Globus pallidus (tissue), 1 donor: ENCODE measurements at places on chromosomes 2 and 18.

DNA sequence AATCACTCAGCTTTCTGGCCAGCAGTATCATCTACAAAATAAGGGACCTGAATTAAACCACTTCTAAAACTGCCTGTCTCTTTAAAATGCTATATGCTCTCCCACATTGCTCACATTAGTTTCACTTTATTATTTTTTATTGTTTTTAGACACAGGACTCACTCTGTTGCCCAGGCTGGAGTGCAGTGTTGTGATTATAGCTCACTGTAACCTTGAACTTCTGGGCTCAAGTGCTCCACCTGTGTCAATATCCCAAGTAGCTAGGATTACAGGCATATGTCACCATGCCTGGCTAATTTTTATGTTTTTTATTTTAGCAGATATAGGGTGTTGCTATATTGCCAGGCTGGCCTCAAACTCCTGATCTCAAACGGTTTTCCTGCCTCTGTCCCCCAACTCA lies 591.3 kb upstream of the ZNF804A start:
- DNase-seq, result no peak

DNA sequence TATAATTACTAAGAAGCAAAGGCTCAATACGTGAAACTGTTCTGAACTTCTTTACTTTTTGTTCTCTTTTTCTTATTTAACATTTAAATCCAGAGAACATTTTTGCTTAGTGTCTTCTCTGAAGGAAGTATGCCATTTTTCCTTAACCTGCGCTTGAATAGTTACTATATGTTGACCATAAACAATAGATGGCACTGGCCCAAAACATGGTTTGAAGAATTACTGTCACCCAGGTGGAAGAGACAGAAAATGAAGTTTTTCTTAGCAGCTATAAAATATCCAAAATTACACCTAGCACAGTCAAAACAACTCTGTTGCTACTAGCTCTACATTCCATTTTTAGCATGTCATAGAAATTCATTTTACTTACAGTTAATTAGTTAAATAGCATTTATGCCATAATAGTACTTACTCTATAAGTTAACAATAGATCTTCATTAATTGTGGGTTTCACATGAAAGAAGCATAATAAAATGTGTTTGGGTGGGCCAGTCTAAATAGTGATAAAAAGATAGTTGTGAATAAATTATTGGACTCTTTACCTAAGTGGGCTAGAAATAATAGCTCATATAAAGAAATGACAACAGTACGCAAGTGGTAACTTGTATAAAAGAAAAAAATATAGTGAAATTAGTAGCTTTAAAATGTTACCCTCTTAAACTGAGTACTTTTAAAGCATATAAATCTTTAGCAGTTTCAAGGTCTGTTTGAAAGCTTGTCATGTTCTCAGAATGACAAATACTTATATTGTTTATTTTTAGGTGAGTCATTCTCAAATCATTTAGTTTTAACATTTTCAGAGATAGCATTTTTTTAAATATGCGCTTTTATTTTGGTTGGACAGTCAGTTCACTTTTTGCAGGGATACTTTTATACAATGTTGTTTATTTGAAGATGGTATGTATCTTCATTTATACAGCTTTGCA lies 3.7 kb downstream of the ETAA1 start:
- no peak for DNase-seq

DNA sequence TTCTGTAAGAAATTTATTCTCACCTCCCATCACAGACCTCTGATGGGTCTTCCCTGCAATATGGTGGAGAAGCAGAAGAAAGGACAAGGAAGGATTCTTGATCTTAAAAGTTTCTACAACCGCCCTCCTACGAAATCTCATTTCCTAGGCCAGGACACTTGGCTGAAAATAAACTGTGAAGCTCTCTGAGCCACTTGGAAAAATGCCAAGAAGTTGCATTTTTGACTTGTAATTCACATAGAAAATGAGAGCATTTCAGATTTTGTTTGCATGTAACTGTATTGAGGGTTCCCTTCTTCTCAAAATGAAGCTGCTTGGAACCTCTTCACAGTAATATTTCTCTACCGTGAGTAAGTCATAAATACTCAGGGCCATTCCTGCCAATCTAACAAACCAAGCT lies 458.3 kb upstream of the SLC14A2 start:
- no peak for DNase-seq

DNA sequence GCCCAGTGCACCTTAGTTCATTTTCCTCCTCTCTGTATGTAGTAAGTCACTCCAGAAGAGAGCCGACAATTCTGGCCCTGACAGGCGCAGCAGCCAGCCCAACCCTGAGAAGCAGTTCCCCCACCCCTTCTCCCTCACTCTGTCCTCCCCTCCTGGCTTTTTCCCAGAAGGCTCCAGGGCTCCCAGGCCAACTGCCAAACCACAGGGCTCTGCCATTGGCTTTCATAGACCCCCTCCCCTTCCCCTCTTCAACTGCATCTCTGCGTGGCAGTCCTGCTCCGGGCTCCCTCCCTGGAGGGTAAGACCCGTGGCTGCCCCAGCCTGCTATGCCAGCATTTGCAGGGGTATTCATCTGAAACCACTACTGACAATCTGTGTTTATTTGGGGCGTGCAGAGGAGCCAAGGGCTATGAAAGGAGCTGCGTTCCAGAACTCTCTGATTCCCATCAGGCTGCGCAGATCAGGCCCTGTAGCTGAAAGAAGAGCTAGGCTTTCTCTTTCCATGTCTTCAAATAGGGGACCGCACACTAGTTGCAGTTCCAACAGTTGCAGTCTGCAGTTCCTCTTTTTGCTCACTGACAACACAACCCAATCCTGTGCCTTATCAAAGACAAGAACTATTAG lies 388.6 kb upstream of the TNP1 start:
- DNase-seq, result peak; percentile 81

- DNase-seq, result no peak
These were observed 630 bp downstream of the PPM1G start for GRCh38 chr2:27408601-27409320.

DNA sequence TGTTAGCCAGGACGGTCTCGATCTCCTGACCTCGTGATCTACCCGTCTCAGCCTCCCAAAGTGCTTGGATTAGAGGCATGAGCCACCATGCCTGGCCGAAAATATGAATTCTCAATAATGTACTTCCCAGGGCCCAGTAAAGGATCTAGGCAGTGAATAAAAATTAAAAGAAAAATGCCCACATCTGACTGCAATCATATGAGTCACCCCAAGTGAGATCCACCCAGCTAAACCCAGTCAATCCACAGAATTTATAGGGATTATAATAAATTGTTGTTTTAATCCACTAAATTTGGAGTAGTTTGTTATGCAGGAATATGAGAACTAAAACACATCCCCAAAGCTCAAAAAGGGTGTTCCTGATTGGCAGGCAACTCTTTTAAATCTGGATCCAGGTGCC lies 93.5 kb upstream of the STK39 start:
- DNase-seq, result no peak

- no peak for DNase-seq
These were observed 19.3 kb upstream of the ODC1 start for GRCh38 chr2:10467401-10467800.

DNA sequence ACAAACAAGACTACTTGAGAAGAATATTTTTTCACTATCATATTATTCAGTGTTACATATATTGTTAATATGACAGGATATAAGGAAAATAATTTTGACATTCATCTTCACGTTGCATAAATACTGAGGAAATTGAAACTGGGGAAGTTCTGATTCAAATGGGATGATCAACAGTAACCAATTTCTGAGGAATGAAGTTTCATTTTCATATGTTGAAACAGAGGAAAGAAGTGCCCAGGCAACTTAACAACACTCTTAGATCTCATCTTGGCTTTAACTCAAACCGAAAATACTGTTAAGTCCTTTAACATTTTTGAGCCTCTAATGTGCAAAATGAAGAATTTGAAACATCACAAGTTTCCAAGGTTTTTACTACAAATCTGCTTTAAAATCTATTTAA lies 612.2 kb upstream of the VRK2 start:
- no peak for DNase-seq
